ENCODE measurements at places on chromosomes 6 and 20.

- DNase-seq = peak; percentile 31
Measured at GRCh38 chr6:136323431-136324112, 33.9 kb upstream of the BCLAF1 start.

DNA sequence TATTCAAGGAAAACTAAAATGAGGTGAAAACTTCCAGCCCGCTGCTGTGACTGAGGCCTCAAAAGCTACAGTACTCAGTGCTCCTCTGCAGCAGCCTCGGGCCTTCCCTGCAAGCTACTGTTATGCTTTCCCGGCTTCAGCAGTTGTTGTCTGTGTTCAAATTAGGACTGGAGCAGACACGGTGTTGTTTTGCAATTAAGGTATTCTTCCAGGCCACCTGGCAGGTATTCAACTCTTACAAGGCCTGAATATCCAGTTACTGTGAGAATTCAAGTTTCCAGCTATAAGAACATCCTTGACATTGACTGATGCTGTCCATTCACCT lies 10.7 kb downstream of the TXNDC5 start:
- no peak for DNase-seq

DNA sequence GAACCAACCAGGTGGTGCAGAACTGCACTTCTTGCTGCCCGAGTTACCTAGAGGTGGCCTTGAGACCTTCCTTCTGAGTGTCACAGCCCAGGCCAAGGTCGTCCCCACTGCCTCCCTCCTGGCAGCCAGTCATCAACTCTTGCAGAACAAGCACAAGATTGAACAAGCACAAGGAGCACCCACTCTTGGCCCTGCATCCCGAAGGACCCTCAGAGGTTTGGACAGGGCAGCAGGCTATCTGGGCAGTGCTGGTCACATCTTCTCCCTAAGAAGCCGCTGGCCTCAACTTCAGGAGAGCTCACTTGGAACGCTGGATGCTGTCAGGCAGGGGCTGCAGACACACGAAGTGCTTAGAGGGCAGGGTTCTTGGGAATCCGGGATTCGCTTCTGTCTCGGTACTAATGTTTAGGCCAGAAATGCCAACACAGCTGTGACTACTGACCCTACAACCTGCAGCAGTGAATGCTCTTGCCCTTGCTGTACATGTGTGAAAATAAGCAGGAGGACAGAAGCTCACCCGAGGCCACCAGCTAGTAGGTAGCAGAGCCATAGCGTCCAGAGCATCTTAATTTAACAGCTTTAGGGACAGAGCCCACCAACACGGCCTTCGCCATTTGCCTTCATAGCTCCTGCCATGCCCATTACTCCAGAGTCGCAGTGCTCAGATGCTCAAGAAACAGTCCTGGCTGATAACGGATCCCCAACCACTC lies 4.0 kb upstream of the ACSS1 start:
- no peak for DNase-seq

GRCh38 chr20:61371501-61372136 lies 119.6 kb downstream of the CDH4 start:
- DNase-seq = no peak

- DNase-seq = no peak
Measured at GRCh38 chr6:167441715-167442206, 116.9 kb downstream of the TTLL2 start.

DNA sequence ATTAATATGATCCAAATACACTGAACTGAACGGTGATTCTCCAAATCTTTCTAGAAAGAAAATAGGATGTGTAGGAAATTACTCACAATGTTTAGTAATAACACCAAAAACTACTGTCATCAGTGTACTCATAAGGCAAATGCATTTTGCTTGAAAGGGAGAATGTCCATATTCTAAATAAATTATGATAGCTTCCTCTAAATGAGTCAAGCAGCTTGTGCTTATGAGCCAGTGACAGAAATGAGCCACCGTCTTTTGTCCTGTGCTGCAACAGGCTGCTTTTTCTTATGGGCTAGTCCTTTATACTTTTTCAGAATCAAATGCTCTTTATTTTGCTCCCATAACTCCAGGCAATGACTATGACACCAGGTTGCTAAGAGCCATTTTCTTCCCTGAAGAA lies 4.5 kb upstream of the ZNF451 start:
- no peak for DNase-seq

GRCh38 chr20:49544535-49544934 lies 23.4 kb downstream of the PTGIS start:
- DNase-seq = no peak

DNA sequence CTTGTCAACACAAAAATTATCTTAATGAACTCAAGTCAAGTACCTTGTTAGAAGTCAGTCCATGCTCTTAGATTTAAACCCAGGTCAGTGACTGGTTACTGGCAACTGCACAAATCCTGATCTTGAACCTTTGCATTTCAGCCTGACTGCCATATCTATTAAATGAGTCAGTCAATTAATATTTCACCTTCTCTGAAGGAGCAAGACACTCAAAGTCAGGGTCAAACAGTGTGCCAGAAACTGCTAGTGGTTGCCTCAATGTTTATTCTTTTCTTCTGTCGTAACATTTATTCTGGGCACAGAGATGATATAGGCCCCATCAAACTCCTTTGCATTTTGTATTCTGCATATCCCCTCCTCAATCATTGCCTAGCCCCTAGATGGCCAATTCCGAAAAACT lies 193.9 kb upstream of the MOCS1 start:
- no peak for DNase-seq

DNA sequence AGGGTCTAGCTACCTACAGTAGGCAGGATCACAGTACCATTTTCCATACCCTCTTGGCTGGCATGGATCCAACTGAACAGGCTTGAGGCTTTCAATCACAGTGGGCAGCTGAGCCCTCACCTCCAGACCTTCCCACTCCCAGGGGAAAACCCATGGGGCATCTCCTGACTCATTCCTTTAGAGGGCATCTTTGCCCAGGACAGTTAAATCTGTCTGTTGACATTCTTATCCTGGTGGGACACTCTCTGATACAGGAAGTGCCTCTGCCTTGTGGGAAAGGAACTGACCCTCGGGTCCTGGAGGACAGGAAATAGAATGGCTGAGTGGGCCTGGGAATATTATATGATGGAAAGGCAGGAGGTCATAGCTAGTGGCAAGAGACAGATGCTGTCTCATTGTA lies 10.2 kb upstream of the EPB41L1 start:
- no peak for DNase-seq

DNA sequence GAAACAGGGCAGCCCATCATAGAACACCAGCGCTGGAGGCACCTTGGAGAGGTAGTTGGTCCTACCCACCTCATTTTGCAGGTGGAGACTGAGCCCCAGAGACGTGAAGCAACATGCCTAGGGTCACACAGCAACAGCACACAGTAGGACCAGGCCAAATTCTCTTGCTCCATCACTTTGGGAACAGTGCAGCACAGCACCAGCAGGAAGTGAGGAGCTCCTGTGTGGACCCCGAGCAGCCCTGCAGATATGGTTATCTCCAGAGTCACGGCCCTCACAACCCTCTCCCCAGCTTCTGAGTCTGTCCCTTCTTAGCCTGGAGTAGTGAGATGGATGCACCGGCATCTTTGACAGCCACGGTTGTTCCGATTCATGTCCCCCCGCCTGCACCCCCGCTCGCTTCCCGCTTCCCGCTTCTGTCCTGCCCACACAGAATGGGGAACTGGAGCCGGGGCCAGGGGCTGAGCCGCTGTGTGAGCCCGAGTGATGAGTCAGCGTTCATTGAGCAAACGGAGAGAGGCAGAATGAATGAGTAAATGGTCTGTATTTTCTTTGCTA lies 72.6 kb upstream of the DUSP22 start:
- no peak for DNase-seq

DNA sequence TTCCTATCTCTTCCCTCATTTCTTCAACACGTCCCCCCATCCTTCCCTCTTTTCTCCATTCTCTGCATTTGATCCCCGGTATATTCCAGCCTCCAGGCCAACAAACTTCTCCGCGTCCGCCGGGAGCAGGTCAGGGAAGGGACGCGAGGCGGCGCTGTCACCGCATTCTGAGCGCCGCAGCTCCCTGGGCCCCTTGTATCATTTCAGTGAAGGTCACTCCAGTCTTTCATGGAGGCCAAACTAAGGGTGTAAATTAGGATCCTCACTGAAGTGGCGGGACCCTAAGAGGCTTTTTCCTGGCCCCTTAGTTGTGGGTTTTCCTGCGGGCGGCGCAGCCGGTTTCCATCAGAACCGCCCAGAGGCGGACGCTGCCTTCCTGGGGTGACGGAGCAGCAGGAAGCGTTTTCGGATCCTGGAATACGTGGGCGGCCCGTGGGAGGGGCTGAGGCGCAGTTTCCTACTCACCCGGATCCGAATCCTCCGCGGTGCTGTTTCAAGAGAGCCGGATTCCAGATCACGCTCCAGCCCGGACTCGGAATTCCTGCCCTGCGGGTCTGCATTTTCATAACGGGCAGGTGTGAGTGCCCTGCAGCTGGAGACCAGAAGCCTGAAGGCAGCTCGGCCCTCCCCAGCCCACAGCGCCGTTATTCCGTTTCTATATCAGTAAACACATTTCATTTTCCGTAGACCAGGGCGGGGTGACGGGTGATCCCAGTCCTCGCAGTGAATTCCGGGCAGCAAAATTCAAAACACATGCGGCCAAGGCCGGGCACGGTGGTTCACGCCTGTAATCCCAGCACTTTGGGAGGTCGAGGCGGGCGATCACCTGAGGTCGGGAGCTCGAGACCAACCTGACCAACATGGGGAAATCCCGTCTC lies 3.6 kb upstream of the MICA start:
- peak; percentile 65 for DNase-seq

GRCh38 chr6:38138374-38138773 lies 318.8 kb downstream of the ZFAND3 start:
- no peak for DNase-seq

GRCh38 chr20:3543901-3544507 lies 73.2 kb downstream of the ATRN start:
- no peak for DNase-seq

GRCh38 chr6:10363911-10364310 lies 51.0 kb downstream of the TFAP2A start:
- no peak for DNase-seq

DNA sequence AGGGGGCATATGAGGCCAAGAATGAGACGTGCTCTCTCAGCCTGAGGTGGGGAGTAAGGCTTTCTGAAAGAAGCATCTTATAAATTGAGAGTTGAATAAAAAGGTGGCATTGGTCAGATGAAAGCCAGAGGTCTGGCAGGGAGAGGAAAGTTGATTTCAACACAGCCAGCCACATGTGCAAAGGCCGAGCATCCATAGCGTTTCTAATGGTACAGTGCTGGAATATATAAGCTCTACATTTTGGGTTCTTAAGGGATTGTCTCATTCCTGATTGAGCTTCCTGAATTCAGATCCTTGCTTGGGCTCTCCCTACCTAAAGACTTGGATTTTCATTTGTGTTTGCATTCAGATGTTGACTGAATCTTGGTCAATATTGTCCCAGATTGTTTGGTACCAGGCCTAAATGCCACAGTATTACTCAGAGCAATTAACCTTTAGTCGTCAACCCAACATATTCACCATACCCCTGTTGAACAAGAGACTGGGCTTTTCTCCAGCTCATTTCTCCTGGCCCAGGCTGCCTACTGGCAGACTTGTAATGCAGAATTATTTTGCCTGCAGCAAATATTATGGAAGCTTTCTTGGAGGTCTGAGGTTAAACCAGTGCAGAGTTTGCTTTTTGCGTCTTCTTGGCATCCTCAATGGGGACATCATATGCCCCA lies 14.5 kb upstream of the BCAS1 start:
- no peak for DNase-seq

DNA sequence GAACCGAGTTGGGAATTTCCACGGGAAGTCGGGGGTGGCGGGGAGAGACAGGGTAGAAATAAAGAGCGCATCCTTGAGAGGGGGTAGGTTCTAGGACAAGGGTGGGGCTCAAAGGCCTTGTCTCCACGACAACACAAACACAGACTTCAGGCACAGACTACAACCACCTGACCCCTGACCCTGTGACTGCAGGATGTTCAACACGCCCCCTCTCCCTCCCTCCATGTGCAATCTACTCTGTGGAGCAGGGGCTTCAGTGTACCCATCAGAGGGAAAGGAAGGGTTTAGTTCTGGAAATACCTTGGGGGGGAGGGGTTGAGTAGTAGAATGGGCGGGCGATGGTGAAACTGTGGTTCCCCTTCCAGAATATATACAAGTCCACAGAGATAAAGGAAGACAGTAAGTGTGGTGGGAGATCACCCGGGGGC lies 651 bp upstream of the TAPBP start:
- DNase-seq = peak; percentile 27

- DNase-seq = no peak
Measured at GRCh38 chr6:125009578-125009977, 47.3 kb downstream of the RNF217 start.

GRCh38 chr6:152828431-152828830 lies 77.8 kb downstream of the VIP start:
- no peak for DNase-seq

DNA sequence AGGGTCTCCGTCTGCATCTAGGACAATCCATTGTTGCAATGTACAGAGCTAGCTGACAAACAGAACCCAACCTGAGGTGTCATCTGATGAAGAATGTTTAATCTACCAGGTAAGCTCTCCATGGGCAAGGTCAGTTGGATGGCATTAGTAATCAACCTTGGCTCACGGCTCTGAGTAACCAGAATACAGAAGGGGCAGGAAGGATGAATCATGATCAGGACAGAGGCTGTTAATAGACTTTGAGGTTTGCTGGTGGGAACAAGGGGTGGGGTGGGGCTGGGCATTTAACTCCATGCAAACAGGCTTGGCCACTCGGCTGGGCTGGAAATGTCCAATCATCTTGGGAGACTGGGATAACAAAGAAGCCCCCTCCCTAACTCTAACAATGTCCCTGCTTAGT lies 77.1 kb upstream of the MRPS10 start:
- no peak for DNase-seq

- no peak for DNase-seq
Measured at GRCh38 chr6:129329678-129330077, 380.3 kb downstream of the ARHGAP18 start.

- DNase-seq = no peak
Measured at GRCh38 chr6:14146506-14147096, 29.0 kb downstream of the CD83 start.

DNA sequence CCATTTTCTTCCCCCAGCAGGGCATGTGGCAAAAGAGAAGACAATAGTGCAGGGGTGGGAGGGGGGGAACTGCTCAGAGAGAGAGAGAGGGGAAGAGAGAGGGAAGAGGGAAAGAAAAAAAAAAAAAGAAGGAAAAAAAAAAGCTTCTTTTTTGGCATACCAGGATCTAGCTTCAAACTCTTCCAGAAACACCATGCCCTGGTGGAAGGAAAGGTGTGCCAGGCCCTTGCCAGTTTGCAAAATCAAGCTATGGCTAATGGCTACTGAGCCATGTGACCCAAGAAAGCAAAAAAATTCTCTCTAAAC lies 326 bp downstream of the ZMYND8 start:
- no peak for DNase-seq

All from anterior cingulate cortex (tissue), 58 donors.